ENCODE measurements at places on chromosomes 1 and 21.

DNA sequence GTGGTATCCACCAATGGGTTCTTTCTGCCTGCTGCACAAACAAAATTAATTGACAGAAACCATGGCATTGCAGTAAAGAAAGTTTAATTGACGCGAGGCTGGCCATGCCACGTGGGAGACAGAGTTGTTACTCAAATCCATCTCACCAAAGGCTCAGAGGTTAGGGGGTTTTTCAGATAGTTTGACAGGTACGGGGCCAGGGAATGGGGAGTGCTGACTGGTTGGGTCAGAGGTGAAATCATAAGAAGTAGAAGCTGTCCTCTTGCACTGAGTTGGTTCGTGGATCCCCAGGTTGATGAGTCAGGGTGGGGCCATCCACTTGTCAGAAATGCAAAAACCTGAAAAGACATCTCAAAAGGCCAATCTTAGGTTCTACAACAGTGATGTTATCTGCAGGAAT is 941 bp upstream of the TBCE start:
- no peak for DNase-seq

- DNase-seq: no peak
Observed at GRCh38 chr1:26938004-26938658, 16.6 kb downstream of the NUDC start.

DNA sequence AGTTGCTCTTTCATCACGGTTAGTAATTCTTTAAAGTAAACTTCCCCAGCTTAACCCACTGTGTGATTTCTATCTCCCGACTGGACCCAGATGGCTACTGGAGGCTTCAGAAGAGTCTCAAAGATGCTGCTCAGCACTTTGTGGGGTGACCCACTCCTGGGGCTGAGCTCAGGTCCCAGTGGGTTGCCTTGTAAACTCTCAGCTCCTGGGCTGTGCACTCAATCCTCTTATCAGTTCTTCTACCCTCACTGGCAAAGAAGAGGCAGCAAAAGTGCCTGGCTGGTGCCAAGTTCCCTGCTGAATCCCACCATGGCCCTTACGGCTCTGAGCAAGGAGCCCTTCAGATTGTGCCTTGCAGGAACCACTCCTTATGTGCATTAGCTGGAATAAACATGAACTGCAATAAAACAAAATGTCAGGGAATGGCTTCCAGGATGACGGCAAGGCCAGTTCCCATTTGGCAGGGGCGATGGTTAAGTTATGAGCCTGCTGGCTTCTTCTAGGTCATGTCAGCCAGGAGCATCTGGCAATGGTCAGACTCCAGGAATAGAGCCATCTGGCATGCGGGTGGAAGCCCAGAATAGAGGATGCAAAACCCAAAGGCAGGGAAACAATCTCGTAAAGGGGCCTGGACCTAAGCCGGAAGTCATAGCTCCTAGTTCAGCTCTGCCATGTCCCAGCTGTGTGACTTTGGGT is 6.8 kb downstream of the MYOC start:
- no peak for DNase-seq

DNA sequence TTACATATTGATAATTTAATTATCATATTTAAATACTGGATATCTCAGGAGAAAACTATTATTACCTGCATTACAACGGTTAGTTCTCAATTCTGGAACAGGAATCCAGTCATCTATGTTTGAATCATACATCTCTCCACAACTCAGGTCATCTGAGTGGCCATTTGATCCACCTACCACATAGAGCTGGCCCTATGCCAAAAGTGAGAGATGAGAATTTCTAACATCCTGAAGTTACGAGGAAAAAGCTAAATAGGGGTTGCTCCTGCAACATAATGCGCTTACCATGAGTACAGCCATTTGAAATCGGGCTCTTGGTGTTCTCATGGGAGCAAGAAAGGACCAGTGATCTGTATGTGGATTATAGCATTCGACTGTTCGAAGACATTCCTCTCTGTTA is 16.9 kb downstream of the IVNS1ABP start:
- DNase-seq: no peak

GRCh38 chr1:61254634-61255357 is 172.4 kb downstream of the NFIA start:
- no peak for DNase-seq

DNA sequence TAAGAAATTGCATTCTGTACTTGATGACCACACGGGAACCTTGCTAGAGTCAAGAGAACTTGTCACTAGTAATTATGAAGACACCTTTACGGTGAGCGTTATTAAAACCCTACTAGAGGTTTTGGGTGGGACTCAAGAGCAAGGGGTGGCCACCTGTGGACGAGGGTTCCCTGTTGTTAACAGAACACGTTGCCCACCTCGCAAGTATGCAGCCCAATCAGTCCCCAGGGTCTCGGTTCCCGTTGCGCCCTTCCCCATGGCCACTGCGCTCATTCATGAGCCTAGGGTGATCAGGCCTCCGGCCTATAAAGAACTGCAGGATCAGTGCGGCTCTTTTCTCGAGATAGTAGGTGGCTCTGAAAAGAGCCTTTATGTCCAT is 30.2 kb upstream of the RNF187 start:
- DNase-seq: no peak

DNA sequence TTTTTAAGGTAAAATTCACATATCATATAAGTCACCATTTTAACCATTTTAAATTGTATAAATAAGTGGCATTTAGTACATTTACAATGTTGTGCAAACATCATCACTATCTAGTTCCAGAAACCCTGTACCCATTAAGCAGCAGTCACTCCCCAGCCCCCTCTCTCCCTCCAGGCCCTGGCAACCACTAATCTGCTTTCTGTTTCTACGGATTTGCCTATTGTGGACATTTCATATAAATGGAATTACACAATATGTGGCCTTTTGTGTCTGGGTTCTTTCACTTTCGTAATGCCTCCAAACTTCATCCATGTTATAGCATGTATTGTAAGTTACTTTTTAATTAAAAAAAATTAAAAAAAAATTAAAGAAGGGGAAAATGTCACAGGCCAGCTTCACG is 58.0 kb upstream of the RAB3GAP2 start:
- DNase-seq: no peak

DNA sequence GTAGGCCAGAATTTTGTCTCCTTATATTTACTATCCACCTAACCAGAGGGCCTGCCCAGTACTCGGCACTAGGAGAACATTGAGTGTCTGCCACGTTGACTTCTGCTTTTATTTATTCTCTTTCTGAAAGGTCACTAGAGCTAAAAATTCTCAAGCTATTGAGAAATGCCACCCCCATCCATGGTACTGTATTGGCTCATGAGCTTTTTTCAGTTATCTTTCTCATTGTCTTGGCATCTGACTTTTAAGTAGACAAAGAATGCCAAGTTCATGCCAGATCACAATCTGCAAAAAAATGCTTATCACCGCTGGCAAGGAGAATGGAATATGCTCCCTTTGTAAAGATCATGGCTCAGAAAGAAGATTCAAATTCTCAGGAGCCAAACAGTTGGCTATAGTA is 49.8 kb upstream of the MROH9 start:
- DNase-seq: no peak

DNA sequence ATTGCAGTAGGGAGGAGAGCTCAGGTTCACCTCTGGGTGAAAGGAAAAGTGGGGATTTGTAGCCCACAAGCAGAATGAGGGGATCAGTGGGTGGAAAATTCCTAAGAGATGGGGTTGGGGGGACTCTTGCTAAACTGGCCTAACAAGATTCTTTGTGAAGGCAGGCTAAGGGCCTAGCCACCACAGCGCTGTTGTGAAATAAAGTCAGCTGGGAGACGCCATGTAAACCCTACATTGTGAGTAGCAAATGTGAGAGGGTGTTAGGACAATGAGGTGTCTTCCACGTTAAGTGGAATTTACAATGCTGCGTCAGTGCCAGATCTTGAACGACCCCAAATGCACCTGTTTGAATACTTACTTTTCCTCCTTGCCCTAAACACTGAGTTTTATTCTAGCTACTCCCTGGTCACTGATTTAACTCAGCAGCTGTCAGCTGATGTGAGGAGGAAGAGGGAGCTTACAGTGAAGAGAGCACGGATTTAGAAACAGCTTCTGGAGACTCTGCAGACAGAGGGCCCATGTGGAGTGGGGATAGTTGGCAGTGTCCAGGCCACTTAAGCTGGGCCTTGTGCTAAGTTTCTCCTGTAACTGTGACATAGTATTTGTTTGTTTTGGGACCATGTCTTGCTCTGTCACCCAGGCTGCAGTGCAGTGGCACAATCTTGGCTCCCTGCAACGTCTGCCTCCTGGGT is 17.3 kb downstream of the PDPN start:
- DNase-seq: no peak

DNA sequence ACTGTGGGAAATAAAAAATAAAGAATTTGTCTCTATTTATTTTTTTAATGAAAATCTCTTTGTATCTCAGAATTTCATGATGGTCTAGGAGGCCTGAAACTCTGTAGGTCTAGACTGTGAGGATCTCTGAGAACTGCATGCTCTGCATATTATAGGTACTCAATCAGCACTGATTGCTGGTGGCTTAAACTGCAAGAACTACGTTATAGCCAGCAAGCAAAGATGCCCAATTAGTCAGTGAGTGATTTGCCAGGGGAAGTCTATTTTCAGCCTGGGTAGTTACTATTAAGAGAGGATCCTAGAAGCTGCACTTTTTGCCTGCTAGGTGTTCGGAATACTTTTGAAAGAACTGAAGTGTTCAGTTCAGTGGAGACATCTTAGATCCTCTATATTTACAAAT is 87.4 kb downstream of the GPR52 start:
- no peak for DNase-seq

- DNase-seq: no peak
Observed at GRCh38 chr1:221045842-221046831, 166.9 kb downstream of the HLX start.

- no peak for DNase-seq
Observed at GRCh38 chr1:225451840-225452515, 24.1 kb upstream of the LBR start.

DNA sequence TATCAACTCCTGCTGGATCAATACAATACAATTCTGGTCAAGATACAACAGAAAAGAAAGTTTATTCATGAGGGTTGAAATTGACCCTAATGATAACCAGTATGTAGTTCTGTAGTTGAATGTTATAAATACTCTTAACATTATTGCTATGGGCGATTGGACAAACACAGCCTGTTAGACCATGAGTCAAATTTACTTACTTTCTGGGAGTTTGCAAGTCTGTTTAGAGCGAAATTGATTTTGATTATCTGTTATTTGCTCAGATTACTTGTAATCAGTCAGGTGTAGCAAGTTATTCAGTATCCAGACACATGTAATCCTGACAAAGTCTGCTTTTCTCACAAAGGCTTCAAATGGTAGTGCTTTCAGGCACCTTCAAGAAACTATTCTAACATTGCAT is 216.6 kb upstream of the B3GALT2 start:
- DNase-seq: no peak

DNA sequence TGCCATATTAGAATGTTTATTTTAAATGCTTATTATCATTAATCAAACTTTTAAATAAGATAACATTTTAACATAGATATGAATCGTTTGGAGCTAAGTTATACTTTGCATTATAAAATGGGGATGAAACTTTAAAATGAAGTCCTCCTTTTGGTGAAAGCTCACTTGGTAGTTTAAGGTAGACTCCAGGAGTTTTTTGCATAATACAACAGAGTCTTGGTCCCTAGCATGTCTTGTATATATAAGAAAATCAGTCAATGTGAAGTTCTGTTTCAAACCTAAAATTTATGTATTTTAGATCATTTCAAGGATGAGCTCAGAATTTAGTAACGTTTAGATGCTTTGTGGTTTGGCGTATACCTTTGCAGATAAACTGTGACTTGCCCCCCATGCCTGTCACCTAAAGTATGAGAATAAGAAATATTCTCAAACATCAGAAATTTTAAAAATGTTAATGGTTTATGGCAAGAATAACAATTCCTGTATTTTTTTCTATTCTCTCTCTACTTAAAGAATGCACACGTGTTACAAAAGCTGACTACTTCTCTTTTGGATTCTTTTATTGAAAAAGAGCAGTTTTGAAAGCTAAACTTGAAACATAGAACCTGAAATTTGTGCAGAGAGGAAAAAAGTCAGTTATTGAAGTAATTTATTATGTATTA is 3.8 kb downstream of the NFIA start:
- no peak for DNase-seq

- DNase-seq: peak; percentile 66
Observed at GRCh38 chr1:154813300-154813816, 56.7 kb downstream of the KCNN3 start.

DNA sequence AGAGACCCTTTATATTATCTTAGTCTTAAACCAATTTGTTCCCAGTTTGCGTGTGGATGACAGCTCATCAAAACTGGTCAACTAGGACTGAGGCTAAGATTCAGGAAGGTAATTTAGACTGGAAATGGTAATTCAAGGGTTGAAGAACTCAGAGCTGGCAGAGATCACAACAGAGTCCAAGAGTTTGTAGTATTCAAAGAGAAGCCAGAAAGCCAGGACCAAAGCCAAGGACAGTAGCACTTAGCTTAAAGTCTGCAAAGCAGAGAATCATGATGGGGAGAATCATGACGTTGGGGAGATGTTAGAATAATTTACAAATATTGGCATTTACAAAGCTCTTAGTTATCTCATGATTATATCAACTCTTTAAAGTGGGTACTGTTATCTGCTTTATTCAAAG is 32.6 kb downstream of the RNF11 start:
- no peak for DNase-seq

DNA sequence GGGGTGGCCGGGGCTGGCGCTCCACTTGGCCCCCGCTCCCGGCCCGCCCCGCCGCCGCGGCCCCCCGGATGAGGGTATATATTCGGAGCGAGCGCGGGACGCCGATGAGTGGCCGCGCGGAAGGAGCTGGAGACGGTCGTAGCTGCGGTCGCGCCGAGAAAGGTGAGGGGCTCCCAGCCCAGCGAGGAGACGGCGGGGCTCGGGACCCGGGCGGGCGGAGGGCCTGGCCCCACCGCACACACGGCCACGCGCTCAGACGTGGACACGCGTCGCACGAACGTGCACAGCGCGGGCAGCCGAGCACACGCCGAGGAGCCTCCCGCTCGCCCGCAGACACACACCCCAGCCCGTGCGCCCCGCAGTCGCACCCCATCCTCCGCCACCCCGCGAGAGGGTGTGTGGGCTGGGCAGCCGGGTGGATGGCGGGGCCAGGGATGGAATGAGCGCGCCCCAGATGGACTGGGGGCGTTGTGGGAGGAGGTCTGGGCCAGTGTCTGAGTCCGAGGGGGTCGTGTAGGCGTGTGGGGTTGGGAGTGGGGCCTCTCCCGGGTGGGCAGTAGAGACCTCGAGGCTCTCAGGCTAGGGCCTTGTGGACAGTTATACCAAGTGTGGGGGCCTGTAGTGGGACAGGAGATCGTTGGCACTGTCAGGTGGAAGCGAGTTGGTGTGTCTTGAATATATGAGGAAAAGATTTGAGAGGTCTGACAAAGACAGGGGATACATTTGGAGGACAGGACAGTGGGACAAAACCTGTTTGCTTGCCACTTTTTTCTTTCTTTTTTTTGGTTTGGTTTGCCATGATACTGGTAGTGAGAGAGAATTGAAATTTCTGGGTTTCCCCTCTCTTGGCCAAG is at the start of gene UAP1:
Gene UAP1 (plus strand): TSS at position 107 of the 854 bp plus-strand sequence. CDS start 4,347 bp downstream, outside the sequence.
- peak; percentile 27 for DNase-seq

GRCh38 chr1:243341074-243341473 is 85.2 kb downstream of the SDCCAG8 start:
- DNase-seq: no peak

Measured in H9 (cell line).